ENCODE measurements at places on chromosomes 5 and 9.

DNA sequence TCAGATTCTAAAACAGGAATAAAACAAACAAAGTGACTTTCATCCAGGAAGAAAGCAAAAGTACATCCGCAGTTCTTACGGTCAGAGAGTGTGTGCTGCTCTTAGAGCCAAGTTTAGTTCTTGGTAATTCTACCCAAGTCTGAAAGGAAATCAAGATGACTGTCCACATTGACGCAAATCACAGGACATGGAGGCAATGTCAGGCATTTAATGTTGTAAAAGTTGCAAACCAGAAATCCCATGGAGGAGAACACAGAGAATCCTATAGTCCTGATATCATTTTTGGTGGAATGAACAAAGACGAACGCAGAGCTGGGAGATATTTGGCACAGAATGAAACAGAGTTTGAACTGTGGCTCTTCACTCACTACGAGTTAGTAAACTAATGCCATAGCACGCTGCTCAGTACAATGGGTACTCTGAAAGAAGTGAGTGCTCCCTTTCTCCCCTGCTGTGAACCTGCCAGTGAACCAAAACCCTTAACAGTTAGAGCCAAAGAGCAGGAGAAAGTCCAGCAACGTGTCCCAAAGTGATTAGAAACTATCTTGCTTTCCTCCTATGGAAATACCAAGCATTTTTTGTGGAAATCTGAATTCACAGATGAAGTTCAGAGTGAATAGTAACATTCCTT is 74.3 kb downstream of the MUSK start:
- DNase-seq, result no peak

GRCh38 chr5:124457901-124458300 is 288.5 kb downstream of the ZNF608 start:
- DNase-seq, result no peak

DNA sequence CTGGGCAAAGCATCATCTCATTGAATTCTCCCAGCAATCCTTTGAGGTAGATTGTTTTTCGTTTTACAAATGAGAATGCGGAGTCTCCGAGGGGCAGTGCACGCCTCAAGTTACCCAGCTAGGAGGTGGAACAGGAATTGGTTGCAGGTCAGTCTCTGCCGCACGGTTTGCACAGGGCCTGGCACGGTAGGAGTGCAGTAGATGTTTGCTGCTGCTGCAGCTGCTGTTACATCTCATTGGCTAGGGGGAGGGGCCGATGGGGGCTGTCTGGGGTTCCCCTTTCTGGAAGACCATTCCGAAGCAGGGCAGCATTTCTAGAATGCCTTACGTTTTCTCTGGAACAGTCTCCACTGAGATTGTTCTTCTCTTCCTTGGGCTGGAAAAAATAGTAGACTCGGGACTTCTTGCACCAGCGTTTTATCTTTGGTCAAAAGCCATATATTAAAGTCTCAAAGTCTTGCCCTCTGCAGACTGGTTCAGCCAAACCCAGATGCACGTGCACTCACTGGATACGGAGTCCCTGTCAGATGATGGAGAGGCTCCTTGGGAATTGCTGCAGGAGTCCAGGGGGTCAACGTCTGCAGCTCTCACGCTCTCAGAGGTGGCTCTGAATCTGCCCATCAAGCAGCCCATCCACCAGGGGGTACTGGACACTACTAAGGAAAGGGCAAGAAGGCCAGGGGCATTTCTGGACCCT is 1.2 kb downstream of the USP20 start:
- DNase-seq, result no peak

DNA sequence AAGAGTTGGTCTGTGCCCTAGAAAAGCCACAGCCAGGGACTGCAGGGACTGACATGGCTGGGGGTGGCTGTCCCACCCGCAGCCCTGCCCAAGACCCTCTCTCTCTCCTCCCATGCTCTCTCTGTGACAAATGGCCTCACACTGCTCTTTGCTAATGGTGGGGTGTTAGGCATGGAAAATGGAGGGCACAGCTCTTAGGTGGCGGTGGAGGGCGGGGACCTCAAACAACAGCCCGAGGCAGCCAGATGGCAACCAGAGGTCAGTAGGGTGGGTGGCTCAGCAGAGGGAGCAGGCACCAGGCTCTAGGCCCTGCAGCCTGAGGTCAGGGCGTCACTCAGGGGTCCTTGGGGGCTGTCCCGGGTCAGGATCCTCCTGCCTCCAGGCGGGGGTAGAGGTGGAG is 73.9 kb upstream of the DAB2IP start:
- no peak for DNase-seq

GRCh38 chr5:96633820-96634219 is 28.4 kb upstream of the CAST start:
- no peak for DNase-seq

GRCh38 chr9:138033950-138034349 is 156.4 kb downstream of the CACNA1B start:
- no peak for DNase-seq

DNA sequence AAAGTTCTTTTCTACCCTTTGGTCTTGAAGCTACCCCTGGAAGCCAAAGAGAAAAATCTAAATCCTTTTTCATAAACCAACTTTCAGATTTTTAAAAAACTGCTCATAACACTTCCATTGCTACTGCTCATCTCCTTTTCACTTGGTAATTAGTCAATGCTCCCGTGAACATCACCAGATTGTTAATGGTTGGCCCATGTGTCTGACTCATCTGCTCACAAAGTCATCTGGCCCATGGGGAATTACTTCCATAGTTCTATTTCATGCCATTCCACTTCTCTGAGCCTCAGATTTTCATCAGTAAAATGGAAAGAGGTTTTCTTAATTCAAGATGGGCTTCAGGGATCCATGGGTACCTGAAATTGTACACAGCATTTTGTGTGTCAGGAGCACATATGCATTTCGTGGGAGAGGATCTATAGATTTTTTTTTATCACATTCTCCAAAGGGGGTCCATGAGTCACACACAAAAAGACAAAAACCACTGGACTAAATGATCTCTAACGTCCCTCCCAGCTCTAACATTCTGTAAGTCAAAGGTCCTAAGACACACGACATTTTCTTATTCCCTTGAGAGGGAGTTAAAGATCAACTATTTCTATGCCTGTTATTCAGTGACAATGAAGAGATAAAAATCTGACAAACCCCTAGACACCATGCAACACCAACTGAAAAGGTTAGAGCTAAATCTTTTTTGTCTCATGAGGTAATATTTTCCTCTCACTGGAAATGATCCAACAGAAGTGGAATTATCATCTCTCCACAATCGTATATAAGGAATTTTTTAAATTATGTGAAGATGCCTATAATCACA is 75.4 kb downstream of the TEX10 start:
- no peak for DNase-seq

GRCh38 chr5:81838307-81838906 is 87.5 kb upstream of the SSBP2 start:
- DNase-seq, result no peak

DNA sequence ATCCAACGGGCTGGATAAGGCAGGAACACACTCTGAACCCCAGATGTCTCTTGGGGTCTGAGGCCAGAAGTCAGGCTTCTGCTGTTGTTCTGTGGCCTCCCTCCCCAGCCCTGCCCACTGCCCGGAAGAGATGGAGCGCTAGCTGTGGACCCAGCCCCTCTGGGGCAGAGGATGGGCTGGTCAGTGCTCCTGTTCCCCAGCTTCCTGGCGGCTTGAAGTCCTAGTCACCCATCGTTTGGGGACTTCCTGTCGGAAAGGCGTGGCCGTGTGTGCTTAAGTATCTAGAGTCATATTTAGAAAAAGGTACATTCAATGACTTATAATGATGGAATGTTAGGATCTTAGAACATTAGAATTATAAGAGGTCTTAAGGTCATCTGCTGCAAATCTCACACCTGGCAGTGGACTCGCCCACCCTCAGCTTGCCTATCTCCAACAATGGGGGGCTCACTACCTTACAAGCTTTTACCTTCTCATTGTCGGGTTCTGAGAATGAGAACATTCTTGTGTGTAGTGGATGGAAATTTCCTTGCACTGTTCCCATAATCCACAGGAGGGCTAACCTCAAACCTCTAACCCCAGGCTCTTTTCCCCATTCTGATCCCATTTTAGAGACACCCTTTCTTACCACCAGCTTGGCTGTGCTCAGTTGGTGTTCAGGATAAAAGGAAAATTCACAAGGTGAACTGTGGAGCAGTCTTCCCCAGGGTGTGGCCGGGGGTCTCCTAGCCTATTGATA is 13.4 kb upstream of the AIF1L start:
- DNase-seq, result no peak

Measured in head of caudate nucleus (tissue), 42 donors.